Common myeloid progenitor, CD34-positive (primary cell): ENCODE measurements at places on chromosomes 6 and 20.
A peak's percentile ranks its signal among the peaks of the same experiment; 100 is the strongest.

GRCh38 chr6:107079429-107079828 lies 35.9 kb downstream of the BEND3 start:
- peak; percentile 7 for DNase-seq

DNA sequence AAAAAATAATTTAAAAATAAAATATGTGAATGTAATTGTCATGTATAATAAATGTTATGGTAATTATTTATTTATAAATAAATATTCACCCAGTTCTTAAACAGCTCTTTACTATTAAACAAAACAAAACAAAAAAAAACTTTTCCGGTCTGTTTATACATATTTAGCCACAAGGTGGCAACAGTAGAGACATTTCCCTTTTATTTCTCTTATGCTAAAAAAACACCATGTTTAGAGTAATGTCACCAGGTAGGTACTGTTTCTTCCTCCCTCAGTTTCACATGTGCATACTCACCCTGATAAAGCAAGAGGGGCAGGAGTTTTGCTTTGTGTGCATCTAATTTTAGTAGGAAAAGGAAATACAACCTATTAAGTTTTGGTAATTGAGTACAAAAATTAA lies 610.4 kb upstream of the IMPG1 start:
- DNase-seq, result peak; percentile 12

GRCh38 chr6:26205625-26206574 lies 118.7 kb downstream of the HFE start:
- peak; percentile 97 for DNase-seq

- no peak for DNase-seq
These were observed 44.3 kb downstream of the HDGFL1 start for GRCh38 chr6:22613695-22614094.

DNA sequence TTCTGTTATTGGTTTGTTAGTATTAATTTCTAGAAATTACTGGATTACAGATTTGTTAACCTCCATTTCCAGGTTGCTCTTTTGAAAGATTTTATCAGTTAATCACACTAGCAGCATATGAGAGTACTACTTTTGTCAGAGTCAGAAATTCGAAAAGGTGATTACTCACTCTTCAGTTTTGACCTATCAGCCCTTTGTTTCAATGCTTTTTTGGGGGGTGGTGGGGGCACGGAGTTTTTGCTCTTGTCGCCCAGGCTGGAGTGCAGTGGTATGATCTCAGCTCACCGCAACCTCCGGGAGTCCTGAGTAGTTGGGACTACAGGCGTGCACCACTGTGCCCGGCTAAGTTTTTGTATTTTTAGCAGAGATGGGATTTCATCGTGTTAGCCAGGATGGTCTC lies 149.2 kb downstream of the JARID2 start:
- no peak for DNase-seq

GRCh38 chr6:37306624-37307222 lies 47.1 kb upstream of the RNF8 start:
- DNase-seq, result no peak

DNA sequence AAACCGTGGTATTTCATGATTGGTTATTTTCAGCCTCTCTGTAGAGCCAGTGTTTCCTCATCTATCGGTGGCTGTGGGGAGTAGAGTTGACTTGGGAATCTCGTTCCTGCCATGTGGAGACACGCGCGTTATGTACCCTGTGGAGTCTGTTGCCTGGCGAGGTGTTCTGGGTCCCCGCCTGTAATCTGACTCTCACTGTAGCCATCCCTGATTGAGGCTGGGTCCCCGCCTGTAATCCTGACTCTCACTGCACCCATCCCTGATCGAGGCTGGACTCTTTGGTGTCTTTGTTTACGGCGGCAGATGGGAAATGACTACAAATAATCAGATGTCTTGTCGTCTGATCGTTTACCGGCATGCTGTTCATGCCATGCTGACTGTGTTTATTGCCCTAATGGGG lies 153.9 kb downstream of the DTNBP1 start:
- no peak for DNase-seq

- DNase-seq, result no peak
These were observed 42.4 kb downstream of the SLC2A10 start for GRCh38 chr20:46751856-46752255.

DNA sequence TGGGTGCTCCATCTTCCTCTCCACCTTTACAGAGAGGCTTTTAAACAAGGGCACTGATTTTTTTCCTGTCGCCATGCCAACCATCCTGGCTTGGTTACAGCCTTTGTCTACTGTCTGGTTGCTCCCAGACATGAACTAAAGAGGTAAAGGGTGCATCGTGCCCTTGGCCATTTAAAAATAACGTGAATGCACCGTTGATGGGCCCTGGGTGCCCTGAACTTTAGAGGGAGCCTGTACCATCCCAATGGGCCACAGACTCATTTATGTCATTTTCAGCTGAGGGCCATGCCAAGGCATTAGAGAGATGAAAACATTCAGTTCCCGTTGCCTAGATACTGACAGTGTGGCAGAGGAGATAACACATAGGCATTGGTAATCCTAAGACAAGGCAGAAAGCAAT lies 23.3 kb downstream of the TMC2 start:
- DNase-seq, result peak; percentile 52

DNA sequence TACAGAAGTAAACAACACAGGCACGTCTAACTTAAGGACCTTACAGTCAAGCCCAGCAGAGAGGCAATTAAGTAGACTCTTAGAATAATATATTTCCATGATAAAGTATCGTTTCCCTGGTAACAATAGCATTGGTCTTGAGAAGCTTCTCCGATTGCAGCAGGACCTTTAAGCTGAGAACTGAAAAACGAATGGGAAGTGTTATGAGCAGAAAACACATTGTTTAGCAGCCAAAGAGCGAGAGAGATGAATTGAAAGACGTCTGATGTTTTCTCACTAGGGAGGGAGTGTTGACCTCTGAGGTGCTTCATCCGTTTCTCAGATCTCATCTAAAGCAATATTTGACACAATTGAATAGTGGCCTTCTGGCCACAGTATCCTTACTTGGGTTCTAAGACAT lies 855 bp downstream of the BYSL start:
- DNase-seq, result no peak

DNA sequence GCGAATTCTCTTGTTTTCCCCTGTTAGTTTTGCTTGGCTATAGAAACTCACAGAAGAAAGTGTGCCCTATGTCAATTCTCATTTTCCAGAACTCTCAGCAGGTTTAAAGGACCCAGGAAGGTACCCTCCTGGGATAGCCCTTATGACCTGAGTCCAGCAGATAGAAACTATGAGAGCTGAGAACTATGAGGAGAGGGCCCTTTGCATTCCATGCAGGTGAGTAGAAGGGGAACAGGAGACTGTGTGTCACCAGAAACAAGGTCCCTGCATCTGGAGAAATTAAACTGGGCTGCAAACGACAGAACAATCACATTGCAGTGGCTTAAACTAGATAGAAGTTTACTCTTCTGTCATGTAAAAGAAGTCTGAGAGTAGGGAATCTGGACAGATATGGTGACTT lies 35.7 kb upstream of the SCUBE3 start:
- DNase-seq, result no peak

- DNase-seq, result no peak
These were observed 22.6 kb downstream of the BPIFB1 start for GRCh38 chr20:33305589-33306057.

GRCh38 chr20:34150306-34151000 lies 38.4 kb upstream of the EIF2S2 start:
- no peak for DNase-seq

GRCh38 chr20:1296922-1297321 lies 30.8 kb downstream of the SNPH start:
- DNase-seq, result no peak

GRCh38 chr6:123830120-123830519 lies 26.5 kb downstream of the NKAIN2 start:
- no peak for DNase-seq

- DNase-seq, result no peak
These were observed 11.8 kb downstream of the DUSP22 start for GRCh38 chr6:303948-304558.

DNA sequence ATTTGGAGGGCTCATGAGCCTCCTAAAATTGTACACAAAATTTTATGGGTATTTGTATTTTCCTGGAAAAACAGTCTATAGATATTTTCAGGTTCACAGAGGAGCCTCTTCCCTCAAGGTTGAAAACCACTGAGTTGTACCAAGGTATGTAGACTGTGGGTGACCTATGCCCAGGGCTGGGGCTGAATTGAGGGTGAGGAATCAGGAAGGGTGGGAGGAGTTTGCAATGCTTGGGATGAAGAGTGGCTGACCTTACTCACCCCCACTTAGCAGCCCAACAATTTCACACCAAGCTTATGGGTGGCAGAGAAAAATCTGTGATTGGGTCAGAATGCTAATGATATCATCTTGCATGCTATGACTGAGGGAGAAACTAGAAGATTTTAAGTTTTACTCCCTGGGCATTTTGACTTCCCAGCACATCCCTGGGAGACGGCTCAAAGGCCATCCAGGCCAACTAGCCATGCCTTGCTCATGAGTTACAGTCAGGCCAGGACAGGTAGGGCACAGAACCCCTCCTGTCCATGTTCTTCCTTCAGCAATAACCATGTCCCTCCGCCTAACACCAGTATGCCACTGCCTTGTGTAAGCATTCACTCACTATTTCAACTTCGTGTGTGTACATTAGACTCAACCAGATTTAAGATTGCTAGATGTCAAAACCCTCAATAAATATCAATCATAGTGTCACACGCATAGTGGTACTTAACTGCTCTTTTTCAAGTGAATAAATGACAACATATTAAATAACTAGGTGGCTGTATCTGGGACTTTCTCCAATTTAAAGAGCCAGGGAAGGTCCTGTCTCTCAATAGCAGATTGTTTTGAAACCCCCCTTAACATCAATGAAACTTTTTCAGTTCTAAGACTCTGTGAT lies 16.6 kb downstream of the ADTRP start:
- no peak for DNase-seq

DNA sequence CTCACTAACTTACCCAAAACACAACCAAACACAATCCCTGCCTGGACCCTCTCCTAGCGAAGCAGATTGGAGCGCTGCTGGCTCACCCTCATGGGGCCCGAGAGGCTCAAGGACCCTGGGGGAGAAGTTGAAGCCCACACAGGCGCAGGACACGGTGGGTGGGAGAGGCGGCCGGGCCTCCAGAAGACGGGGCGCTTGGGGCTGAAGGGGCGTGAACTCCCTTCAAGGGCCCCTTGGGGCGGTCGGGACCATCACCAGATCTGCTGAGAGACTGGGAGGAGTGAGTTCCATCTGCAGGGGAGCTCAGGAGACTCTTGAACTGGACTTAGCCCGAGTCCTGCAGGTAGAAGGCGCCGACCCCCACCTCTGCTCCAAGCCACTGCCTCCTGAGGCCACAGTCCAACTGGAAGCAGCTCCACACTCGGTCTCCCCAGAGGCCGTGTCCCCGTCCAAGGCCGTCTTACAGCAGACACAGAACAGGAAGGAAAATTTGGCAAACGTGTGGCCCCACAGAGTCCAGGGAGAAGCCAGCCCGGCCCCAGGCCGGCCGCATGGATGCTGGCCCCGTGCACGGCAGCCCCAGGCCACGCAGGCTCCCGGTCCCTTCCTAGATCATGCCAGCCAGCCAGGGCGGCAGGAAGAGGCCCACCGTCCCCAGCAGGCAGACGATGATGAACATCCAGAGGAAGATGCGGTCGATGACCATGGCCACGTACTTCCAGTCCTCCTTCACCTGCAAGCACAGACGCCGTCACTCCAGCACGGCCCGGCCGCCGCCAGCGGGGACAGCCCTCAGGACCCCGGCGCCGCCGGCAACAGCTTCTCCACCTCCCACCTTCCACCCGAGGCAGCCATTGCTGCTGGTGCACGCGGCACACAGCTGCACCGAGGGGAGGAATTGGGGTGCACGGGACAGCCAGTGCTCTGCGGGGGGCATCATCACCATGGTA lies 14.7 kb downstream of the CHRNA4 start:
- no peak for DNase-seq

GRCh38 chr6:42250274-42250931 lies 32.7 kb upstream of the MRPS10 start:
- DNase-seq, result no peak

- DNase-seq, result no peak
These were observed 11.6 kb downstream of the AURKA start for GRCh38 chr20:56380375-56380774.

GRCh38 chr6:32979720-32980487 lies 11.5 kb downstream of the BRD2 start:
- no peak for DNase-seq

DNA sequence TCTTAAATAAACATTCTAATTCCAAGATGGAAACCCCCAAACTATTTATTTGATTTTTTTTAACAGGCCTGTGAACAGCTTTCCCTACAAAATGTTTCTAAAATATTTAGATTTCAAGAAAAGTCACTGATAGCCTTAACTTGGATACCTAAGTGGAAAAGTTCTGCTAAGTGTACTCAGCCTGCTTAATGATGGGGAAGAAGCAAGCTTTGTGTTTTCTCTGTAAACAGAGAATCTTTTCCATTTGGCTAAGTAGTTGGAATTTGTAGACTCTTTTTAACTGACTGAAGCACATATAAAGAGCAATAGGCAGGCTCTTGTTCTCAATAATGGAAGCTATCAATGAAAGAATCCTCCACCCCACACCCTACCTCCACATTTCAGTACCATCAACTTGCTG lies 108.2 kb downstream of the KIF6 start:
- no peak for DNase-seq

DNA sequence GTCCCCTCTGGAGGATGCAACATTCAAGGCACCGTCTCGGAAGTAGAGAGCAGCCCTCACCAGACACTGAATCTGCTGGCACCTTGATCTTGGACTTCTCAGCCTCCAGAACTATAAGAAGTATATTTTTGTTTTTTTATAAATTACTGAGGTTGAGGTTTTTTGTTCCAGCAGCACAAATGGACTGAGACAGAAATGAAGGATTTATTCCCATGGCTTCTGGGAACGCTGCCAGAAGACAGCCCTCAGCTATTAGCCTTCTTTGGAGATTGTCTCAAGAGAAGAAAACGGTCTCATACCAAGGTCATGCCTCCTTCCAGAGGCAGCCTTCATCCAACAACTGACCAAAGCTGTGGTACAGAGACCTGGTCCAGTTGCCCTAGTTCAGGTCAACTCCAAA lies 85.4 kb downstream of the CHMP4B start:
- DNase-seq, result no peak

DNA sequence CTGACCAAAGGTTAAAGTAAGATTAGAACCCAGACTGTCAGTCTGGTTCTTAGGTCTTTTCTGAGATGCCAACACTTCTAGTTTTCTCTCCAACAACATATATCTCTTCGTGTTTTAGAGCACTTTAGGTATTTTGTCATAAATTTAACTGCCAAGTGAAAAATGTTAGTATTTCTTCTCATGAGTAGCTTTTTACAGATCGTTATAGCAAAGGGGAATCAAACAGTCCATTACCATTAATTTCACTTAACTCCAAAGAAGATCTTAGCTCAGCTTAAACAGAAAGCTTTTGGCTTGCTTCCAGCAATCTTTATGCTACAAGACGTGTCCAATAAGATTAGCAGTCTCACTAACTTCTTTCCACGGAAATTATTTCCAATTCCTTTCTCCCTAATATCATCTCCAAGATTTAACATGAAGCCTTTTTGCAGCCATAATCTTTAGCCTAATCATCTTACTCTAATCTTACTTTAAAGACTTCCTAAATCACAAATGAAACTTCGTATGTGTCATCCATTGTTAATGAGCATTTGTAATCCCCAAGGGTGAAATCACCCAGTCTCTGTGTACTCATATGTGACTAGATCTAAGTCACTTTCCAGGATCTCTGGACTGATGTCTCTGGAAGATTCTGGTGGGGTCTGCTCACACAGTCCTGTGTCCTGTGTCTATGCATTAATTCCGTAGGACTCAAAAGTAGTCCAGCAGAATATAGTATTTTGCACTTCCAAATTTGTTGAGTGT lies 38.7 kb downstream of the MOXD1 start:
- no peak for DNase-seq
